Cerebellar cortex (tissue), 1 donor: ENCODE measurements at places on chromosomes 4 and X.

GRCh38 chr4:41363384-41363981, 106.8 kb downstream of the UCHL1 start:
- no peak for DNase-seq

GRCh38 chrX:102652031-102652688, 877 bp downstream of the GPRASP1 start:
- DNase-seq, result peak; percentile 75

- no peak for DNase-seq
These were observed 1165.7 kb upstream of the IGFBP7 start for GRCh38 chr4:58275856-58276255.

- no peak for DNase-seq
These were observed 29.8 kb upstream of the PTCHD1 start for GRCh38 chrX:23304881-23305280.

DNA sequence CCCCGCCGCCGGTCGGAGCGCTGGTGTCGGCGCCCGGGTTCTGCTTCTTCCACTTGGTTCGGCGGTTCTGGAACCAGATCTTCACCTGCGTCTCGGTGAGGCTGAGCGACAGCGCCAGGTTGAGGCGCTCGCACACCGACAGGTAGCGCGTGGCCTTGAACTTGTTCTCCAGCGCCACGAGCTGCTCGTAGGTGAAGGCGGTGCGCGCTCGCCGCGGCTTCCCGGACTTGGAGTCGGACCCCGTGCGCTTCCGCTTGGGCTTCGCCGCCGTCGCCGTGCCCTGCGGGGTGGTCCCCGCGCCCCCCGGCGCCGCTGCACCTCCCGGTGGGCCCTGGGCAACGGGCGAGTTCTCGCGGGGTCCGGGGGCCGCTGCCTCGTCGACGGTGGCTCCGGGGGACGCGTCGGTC, 3.1 kb downstream of the NKX1-1 start:
- DNase-seq, result no peak

- peak; percentile 41 for DNase-seq
These were observed 74.8 kb upstream of the BCOR start for GRCh38 chrX:40172401-40173142.

DNA sequence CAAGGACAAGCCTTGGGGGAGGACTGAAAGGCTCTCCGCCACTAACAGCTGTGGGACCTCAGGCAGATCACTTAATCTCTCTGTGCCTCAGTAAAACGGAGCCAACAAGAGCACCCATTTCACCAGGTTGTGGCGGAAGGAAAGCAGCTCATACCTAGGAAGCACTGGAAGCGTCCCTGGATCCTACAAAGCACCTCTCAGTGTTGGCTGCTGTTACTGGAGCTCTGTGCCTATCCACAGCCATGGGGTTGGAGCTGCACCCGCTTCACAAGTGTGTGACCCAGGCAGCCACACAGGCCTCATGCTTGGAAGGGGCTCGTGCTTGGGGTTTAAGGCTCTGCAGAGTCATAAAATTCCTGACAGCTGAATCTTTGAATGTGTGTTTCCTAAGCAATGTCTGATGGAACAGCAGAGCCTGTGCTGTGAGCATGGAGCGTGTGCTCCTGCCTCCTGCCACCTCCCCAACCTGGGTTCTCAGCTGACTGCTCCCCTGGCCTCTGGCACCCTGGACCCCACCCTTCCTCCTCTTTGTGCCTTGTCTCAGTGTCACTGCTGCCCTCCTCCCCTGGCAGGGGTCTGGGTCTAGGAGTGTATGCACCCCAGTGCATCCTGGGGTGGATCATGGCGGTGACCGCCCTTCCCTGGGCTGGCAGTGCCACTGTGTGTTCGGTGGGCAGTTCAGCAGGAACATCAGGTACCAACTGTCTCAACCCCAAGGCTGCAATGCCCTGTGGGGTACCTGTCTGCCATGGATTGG, 14.4 kb upstream of the MAN2B2 start:
- DNase-seq, result no peak

DNA sequence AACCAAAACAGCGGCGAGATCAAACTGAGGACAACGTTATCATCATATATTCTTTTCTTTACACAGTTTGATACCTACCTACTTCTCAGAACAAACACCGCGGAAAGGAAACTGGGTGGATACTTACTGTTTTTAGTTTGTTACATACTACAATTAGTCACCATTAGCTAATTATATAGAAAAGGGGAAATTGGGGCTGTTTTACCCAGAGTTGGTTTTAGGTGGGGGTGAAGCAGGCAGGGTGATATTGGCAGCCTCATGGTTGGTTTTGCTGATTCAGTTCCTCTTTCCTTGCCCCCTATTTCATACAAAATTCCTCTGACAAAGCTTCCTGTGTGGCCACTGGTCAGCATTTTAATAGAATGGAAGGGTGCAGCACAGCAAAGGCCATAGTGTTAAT, 77.8 kb downstream of the SORBS2 start:
- DNase-seq, result no peak

- DNase-seq, result peak; percentile 45
These were observed 712 bp downstream of the STX18 start for GRCh38 chr4:4541040-4541631.

GRCh38 chrX:69759921-69760625, 144.2 kb downstream of the EDA start:
- DNase-seq, result no peak

DNA sequence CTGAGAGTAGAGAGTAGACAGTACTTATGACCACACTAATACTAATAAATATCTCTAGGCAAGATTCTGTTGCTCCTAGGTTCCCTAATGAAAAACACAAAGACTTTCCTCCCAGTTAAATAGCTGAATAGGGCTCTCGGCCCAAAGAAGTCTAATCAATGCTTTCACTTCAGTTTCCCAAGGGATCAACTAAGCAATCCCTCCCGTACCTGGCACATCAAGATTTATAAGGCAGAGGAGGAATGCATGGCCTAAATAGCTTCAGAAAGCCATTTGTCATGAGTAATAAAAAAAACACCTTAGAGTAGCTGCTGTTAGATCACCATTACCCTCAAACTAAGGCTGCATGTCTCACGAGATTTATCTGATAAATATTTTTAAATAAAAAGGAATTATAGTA, 56.8 kb upstream of the EXOC1L start:
- no peak for DNase-seq

DNA sequence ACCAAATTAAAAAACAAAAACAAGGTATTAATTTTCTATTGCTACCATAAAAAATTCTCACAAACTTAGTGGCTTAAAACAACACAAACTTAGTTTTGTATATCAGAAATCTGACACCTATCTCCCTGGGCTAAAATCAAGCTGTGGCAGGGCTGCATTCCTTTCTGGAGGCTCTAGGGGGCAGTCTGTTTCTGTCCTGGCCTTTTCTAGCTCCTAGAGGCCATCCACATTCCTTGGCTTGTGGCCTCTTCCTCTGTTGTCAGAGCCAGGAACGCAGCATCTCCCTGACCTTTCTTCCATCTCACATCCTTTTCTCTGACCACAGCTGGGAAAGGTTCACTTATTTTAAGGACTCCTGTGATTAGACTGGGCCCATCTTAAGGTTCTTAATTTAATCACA, 38.9 kb upstream of the TLR2 start:
- DNase-seq, result no peak

GRCh38 chr4:175405961-175406360, 406.1 kb downstream of the GPM6A start:
- no peak for DNase-seq

DNA sequence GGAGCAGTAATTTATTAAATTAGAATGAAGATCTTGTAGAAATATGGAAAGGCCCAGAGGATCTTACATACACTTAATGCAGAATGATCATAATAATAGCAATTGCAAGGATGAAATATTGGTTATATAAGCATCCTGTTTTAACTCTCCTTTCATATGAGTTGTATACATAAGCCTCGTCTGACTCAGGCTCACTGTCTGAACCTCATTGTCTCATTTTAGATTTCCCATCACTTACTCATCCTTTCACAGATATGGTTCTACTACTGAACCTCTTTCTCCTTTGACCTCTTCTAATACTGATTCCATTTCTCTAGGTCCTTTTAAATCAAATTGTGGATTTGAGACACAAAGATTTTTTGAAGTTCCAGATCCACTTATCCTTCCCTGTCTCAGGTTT, 277.3 kb upstream of the TRPC5 start:
- DNase-seq, result no peak

DNA sequence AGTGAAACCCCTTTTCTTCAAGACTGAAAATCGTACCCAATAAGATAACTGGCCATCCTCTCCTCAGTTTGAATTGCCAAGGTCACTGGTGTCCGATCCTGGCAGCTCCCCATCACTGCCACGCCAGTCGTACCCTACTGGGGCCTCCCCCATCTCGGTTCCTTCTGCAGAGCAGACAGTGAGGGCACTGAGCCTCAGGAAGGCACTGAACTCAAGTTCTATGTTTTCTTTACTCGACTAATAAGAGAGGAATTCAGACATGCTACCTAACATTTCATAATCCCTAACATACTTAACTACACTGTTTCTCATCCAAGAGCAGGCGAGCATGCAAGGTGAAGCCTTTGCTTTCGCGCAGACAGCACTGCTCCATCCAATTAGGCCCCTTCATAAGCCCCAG, 23.4 kb downstream of the ZFYVE28 start:
- no peak for DNase-seq

GRCh38 chr4:87975466-87975865, at the start of gene SPP1:
TSS of gene SPP1 (plus strand) at chr4:87975714. CDS start at chr4:87976896, 1,182 bp downstream.
- DNase-seq, result peak; percentile 66

DNA sequence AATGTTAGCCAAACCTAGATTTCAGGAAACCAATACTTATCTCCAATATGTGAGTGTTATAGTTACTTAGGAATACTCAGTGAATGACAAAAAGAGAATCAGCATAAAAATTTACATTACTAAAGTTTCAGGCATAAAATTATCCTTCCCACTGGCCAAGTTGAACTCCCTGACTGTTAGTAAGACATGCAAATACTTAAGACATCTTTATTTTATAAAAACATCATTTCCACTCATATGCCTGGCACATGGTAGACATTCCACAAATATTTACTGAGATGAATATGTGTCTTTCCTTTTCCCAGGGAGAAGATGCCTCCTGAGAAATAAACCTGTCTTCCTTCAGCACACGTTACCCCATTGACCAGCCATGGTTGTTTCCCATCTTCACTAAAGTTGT, 7.3 kb downstream of the VEGFD start:
- no peak for DNase-seq
